Smooth muscle cell of the pulmonary artery (primary cell): ENCODE measurements at places on chromosomes 13 and 19. TPM values are rescaled to one million over a fixed set of nuclear protein-coding genes. Genes with fewer than 3 reads are reported as not detected.

The PRKD2 gene
- total RNA-seq, result 17.4 and 28.1 TPM in 2 replicates

The SPC24 gene
- total RNA-seq, result 9.3 and 16.2 TPM in 2 replicates

The C3 gene
- total RNA-seq, result 62.9 and 313 TPM in 2 replicates

The PRODH2 gene
- not detected in 2 replicates for total RNA-seq

The FUT2 gene
- not detected in 2 replicates for total RNA-seq

The KCNJ14 gene
- total RNA-seq, result 0.65 and 1.1 TPM in 2 replicates

The RB1 gene
- 34.9 and 37.8 TPM in 2 replicates for total RNA-seq

The ZNF43 gene
- 4.7 and 4.8 TPM in 2 replicates for total RNA-seq

The TEX29 gene
- 0.26 TPM in 1 of 2 replicates, not detected in the other for total RNA-seq

The LRCH1 gene
- 10.2 and 12.8 TPM in 2 replicates for total RNA-seq

The SOX1 gene
- total RNA-seq, result not detected in 2 replicates

The APLP1 gene
- total RNA-seq, result 23.2 and 28.9 TPM in 2 replicates
